ENCODE measurements at places on chromosomes 12 and 14. TPM values are rescaled to one million over a fixed set of nuclear protein-coding genes. Genes with fewer than 3 reads are reported as not detected.
A peak's percentile ranks its signal among the peaks of the same experiment; 100 is the strongest.

The EML1 gene
- total RNA-seq = 16.7 TPM

DNA sequence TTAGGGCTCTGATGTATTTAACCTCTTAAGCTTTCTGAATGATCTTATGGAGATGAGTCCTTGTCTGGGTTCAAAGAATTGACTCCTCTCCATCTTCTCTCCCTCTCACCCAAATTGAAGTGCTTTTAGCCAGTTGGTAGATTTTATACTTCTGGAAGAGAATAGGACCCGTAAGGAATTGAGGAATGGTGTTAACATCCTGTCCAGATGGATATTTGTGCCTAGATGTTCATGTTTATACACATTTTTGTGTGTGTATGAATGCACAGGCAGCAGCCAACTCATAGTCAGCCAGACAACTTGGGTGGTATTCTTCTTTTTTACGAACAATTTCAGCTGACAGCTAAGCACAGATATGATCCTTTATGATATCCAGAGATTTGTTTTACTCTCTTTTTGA is 449.6 kb upstream of the RGS6 start:
- no peak for DNase-seq
- no peak overlapping the region for H3K4me3 ChIP-seq
- no peak overlapping the region for H3K27ac ChIP-seq
- H3K27me3 ChIP-seq = no peaks in the 10 kb centered on the region
- peaks cover 8% of the 10 kb centered on the region for H3K4me1 ChIP-seq
- H3K36me3 ChIP-seq = no peaks in the 10 kb centered on the region

The PZP gene
- not detected for total RNA-seq

DNA sequence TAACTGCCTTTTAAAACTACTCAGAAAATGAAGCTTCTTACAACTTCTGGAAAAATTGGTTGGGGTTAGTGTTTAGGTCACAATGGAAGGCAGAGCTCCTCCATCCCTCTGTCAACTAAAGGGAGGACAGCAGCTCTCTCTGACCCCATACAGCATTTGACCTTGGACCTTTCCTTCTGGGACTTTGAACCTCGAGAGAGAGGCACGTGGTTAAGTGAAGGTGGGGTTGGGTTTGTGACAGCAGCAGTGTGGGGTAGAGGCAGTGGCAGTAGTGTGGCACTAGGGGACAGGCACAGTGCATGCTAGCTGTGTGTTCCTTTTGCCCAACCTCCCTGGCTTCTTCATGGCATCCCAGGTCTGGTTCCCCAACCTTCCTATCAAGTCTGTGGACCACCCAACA is 9.4 kb upstream of the C12orf75 start:
- H3K27ac ChIP-seq = no peak overlapping the region
- H3K36me3 ChIP-seq = no peaks in the 10 kb centered on the region
- no peak for DNase-seq
- H3K4me1 ChIP-seq = no peaks in the 10 kb centered on the region
- no peaks in the 10 kb centered on the region for H3K27me3 ChIP-seq

The PSMA3 gene
- total RNA-seq = 342 TPM

DNA sequence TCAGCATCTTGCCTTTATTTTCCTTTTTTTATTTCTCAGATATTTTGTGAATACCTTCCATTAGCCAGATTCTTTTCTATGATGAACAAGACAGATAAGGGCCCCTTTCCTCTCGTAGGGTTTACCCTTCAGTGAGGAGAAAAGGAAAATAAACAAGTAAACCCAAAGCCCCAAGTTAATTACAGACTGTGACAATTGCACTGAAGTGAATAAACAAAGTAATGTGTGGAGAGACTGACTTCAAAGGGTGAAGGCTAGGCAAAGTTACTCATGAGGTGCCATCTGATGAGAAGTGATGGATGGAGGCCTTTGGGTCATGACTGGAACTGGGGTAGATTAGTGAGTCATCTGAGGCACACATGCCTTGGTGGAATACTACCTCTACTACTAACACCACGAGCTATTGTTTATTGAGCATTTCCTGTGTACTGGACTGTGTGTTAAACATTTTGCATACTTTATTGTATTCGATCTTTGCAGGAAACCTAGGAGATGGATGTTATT is 143.4 kb upstream of the PRICKLE1 start:
- no peak for DNase-seq
- no peak overlapping the region for H3K27ac ChIP-seq
- H3K4me1 ChIP-seq = no peaks in the 10 kb centered on the region
- H3K4me3 ChIP-seq = no peak overlapping the region
- no peaks in the 10 kb centered on the region for H3K36me3 ChIP-seq
- H3K27me3 ChIP-seq = no peaks in the 10 kb centered on the region

DNA sequence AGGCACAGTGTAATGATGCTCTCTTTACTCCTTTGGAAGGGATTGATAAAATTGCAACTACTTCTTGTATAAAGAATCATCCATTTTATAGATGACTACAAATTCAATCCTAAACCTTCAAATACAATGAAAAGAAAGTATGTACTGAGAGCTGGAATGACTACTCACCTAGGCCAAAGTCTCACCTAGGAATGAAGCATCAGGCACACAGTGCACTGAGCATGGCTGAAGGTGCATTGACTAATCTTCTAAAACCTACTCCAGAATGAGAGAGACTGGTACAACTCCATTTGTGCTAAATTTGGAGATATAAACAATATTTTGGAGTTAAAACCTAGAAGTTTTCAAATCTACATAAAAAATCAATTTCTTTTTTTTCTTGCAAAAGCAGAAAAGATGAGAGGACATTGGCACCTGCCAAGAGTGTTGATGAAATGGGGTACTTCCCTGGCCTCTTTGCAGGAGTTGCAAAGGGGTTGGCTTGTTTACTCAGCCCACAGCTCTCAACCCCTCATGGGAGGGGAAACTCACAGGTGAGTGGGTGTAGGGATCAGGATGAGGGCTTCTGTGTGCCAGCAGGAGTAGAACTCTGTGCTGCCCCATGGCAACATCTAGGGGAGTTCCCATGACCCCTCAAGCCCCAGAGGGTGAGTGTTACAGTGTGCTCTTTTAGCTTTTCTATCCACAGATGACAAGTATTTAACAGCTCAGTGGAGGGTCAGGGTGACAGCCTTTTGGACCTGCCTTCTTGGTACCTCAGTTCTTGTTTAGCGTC is 31.3 kb downstream of the CLECL1 start:
- H3K27me3 ChIP-seq = no peaks in the 10 kb centered on the region
- H3K27ac ChIP-seq = no peak overlapping the region
- H3K36me3 ChIP-seq = peaks cover 4% of the 10 kb centered on the region
- no peak overlapping the region for H3K4me3 ChIP-seq
- no peak for DNase-seq
- no peaks in the 10 kb centered on the region for H3K4me1 ChIP-seq

DNA sequence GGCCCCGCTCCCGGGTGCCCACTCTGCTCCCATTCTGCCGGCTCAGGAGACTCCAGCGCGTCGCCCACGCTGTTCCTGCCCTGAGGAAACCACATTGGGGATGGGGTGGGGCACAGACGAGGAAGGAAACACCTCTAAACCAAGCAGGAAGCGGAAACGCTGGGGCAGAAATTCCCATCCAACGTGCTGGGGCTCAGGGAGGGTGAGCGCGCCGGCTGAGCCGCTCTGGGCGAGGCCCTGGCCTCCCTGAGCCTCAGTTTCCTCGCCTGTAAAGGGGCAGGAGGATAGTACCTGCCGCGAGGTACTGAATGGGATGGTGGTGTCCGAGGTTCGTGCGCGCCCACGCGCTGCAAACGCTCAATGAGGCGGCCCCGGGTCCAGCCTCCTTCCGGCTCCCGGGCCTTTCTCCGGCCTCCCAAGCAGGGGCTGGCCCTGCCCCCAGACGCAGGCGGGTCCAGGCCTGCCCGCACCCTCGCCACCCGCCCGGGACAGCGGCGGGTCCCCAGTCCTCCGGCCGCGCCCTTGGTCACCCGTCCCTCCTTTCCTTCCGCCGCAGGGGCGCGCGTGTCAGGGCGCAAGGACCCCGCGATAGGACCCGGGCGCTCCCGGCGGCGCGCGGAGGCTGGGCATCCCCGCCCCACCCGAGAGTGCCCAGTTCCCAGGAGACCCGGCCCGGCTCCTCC is 673 bp downstream of the BEGAIN start:
- H3K36me3 ChIP-seq = no peaks in the 10 kb centered on the region
- DNase-seq = no peak
- peak overlapping the region; percentile 61 for H3K4me3 ChIP-seq
- peaks cover 6% of the 10 kb centered on the region for H3K27me3 ChIP-seq
- no peak overlapping the region for H3K27ac ChIP-seq
- H3K4me1 ChIP-seq = no peaks in the 10 kb centered on the region

- no peak overlapping the region for H3K4me3 ChIP-seq
- H3K4me1 ChIP-seq = no peaks in the 10 kb centered on the region
- no peak for DNase-seq
- peaks cover 9% of the 10 kb centered on the region for H3K36me3 ChIP-seq
- H3K27me3 ChIP-seq = no peaks in the 10 kb centered on the region
- H3K27ac ChIP-seq = no peak overlapping the region
Observed at GRCh38 chr12:112752303-112752702, 39.2 kb upstream of the RPH3A start.

DNA sequence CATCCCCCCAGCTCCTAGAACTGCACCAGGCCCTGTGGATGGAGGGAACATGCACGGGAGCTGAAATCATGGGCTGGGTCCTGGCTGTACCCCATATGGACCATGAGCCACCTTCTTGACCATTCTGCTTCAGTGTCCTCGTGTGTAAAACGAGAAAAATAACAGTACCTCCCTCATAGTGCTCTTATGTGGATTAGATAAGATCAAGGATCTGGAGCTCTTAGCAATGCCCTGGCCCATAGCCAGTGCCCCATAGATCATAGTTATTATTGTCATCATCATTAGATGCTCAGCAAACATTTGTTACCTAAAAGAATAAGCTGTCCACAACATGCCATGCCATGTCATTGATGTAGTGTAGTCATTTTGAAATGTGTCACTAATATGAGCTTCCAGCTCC is 71.3 kb downstream of the SYNE3 start:
- H3K27ac ChIP-seq = no peak overlapping the region
- no peaks in the 10 kb centered on the region for H3K27me3 ChIP-seq
- no peaks in the 10 kb centered on the region for H3K4me1 ChIP-seq
- H3K4me3 ChIP-seq = no peak overlapping the region

DNA sequence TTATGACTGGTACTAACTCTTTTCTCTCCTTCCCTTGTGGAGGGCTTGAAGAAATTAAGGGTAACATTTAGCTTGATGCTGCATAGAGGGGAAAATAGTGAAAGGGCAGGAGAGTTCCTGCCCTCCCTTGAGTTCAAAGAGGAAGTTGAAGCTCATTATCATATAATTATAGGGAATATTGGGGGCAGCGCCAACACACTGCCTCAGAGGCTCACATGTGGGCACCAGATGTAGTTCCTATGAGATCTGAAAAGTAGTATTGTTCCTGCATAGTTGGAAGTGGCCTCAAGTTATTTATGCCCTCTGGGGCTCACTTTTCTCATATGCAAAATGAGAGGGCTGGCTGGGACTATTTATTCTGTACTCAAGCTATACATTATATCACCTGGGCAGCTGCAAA is 33.0 kb upstream of the FGF23 start:
- H3K4me3 ChIP-seq = no peak overlapping the region
- H3K4me1 ChIP-seq = no peaks in the 10 kb centered on the region
- DNase-seq = no peak
- H3K27ac ChIP-seq = no peak overlapping the region

DNA sequence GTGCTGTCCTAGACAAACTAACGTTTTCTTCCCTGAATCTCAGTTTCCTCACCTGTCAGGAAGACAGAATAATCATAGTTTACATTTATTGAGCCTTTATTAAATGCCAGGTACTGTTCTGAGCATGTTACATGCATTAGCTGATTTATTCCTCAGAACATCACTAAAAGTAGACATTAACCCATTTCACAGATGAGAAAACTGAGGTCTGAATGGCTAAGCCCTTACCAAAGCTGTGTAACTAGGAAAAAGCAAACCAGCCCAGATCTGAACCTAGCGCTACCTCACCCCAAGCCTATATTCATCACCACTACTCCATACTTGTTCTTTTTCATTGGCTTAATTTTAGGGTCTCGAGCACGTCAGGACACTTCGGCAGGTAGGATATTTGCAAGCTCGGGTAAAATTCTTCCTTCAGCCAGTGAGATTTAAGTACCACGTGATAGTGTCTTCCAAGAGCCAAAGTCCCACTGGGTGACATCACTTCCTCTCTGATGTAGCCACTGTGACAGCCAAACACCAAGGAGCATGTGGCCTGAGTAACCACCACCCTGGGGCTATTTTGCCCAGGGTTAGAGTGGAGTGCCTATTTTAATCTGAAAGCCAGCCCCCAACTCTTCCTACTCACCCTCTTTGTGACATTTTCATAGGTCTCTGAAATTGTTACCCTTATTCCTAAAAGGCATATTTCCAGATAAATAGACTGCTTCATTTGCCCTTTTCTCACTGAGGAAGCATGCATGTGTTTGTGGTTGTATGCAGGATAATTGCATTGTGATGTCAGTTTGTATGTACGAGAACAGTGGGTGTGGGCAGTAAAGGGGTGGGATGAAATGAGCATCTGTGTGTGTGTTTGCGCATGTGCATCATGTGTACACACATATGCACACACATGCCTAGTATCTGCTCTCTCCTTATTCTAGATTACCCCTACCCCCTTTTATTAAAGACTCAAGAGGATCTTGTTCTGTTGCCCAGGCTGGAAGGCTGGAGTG is 62.2 kb upstream of the WSCD2 start:
- H3K4me3 ChIP-seq = no peak overlapping the region
- no peak overlapping the region for H3K27ac ChIP-seq
- no peaks in the 10 kb centered on the region for H3K27me3 ChIP-seq
- no peaks in the 10 kb centered on the region for H3K36me3 ChIP-seq

GRCh38 chr12:110224379-110225304 is 56.4 kb upstream of the ATP2A2 start:
- H3K36me3 ChIP-seq = no peaks in the 10 kb centered on the region
- H3K27me3 ChIP-seq = no peaks in the 10 kb centered on the region
- no peaks in the 10 kb centered on the region for H3K4me1 ChIP-seq
- no peak overlapping the region for H3K4me3 ChIP-seq

The CPNE6 gene
- total RNA-seq = not detected

- H3K4me3 ChIP-seq = no peak overlapping the region
- DNase-seq = no peak
- peaks cover 4% of the 10 kb centered on the region for H3K36me3 ChIP-seq
- no peak overlapping the region for H3K27ac ChIP-seq
- H3K27me3 ChIP-seq = no peaks in the 10 kb centered on the region
Observed at GRCh38 chr12:101809208-101809607, 21.6 kb downstream of the GNPTAB start.

GRCh38 chr12:76446090-76446489 is 97.9 kb upstream of the BBS10 start:
- no peaks in the 10 kb centered on the region for H3K27me3 ChIP-seq
- H3K36me3 ChIP-seq = peaks cover 12% of the 10 kb centered on the region
- DNase-seq = no peak
- H3K27ac ChIP-seq = no peak overlapping the region
- H3K4me3 ChIP-seq = no peak overlapping the region

The OTX2 gene
- total RNA-seq = 193 TPM

The TMEM229B gene
- total RNA-seq = 0.22 TPM

The PAPLN gene
- total RNA-seq = 6.9 TPM

DNA sequence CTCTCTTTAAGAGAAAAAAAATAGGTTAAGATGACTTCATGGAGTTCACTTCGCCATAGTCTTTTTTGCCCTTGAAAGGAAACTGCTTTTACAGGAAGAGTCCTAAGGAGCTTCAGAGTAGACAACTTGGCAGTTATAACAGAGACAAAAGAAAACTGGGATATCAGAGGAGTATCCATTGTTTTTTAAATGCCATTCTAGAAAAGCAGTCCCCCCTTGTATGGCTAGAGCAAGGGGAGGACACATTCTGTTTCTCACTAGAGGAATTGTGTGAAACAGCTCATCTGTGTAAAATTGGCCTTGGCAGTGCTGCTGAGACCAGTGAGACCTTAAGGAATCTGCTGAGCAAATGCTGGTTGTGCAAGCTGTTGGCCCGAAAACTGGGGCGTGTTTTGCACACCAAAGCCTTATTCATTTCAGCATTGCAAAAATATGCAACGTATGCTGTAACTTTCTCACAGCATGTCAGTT is 128.0 kb downstream of the GPR135 start:
- H3K27me3 ChIP-seq = no peaks in the 10 kb centered on the region
- no peak overlapping the region for H3K27ac ChIP-seq
- no peak overlapping the region for H3K4me3 ChIP-seq
